ENCODE measurements at places on chromosomes 16 and 17. TPM values are rescaled to one million over a fixed set of nuclear protein-coding genes. Genes with fewer than 3 reads are reported as not detected.

- no peak for DNase-seq
Measured at GRCh38 chr17:73071066-73071999, 21.2 kb downstream of the SLC39A11 start.

CD7 gene
- 646 TPM for total RNA-seq

- DNase-seq: no peak
Measured at GRCh38 chr17:54899201-54899600, 1.5 kb upstream of the TOM1L1 start.

GRCh38 chr16:14489460-14489859 is 140.6 kb downstream of the PARN start:
- DNase-seq: peak; percentile 6

SYT17 gene
- total RNA-seq: not detected

GRCh38 chr16:70375636-70376611 is 29.2 kb downstream of the DDX19A start:
- no peak for DNase-seq

DNA sequence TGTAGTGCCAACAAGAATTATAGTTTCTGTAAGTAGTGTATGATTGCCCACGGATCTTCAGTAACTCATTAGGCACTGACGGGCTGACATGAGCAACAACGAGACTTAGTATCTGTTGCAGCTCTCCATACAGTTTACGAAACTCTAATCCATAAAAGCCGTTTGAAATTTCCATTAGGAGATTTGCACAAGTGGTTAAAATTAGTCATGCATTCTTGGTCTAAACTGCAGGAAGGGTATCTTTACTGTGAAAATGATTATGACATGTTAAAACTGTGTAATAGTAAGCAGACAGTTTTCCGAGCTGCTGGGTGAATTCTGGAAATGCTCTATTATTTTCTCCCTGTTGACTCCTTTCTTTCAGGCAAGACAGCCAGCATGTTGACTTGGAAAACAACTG is 605.0 kb downstream of the WWOX start:
- DNase-seq: no peak

TEKT5 gene
- 0.15 TPM for total RNA-seq

STH gene
- total RNA-seq: not detected

TADA2A gene
- total RNA-seq: 29.5 TPM

WNT9B gene
- not detected for total RNA-seq
